Vagina (tissue), 2 donors: ENCODE measurements at places on chromosomes 16 and 17. TPM values are rescaled to one million over a fixed set of nuclear protein-coding genes. Genes with fewer than 3 reads are reported as not detected.

- DNase-seq, result no peak
These were observed 4.8 kb downstream of the LHX1 start for GRCh38 chr17:36942019-36942599.

GRCh38 chr17:2815781-2816185 is 19.5 kb downstream of the RAP1GAP2 start:
- DNase-seq, result no peak

DNA sequence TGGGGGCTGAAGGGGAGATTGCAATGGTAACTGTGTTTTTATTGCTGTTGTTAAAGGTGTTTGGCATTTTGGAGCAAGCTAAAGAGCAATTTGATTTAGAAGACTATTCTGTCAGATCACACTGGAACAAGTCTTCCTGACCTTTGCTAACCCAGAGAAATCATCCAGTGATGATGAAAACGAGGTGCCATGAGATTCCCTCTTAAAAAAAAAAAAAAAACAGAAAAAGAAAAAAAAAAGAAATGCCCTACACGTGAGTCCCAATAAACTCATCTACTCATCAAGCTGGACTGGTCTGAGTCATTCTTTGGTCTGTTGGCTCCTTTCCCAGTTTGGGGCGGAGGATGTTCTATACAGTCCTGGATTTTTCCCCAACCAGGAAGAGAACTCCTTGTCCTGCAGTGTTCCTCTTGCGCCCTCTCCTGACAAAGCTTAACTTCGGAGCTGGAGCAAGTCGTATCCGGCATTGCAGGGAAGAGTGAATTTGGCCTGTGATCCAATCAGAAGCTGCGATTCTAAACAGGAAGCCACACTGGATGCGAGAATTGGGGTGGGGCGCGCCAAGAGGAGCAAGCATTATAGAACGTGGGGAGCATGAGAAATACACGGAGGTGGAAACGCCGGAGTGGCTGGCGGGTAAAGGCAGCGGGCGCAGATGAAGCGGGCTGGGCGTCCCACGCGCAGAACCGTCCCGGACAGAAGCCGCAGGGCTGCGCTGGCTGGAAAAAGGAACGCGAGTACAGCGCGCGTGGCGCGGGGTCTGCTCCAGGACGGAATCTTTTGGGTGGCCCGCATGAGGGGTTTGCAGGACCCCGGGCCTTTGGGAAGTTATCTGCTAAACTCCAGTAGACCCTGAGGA is 22.4 kb upstream of the CRYM start:
- no peak for DNase-seq

DNA sequence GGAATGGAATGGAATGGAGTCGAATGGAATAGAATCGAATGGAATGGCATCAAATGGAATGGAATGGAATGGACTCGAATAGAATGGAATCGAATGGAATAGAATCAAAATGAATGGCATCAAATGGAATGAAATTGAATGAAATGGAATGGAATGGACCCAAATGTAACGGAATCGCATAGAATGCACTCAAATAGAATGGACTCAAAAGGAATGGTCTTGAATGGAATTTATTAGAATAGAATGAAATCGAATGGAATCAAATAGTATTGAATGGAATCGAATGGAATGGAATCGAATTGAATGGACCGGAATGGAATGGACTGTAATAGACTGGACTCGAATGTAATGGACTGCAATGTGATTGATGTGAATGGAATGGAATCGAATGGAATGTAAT is 501.4 kb upstream of the WSB1 start:
- no peak for DNase-seq

GRCh38 chr17:14427900-14428647 is 127.2 kb downstream of the HS3ST3B1 start:
- DNase-seq, result no peak

SARM1 gene
- 10.1 TPM for total RNA-seq
